ENCODE measurements at places on chromosomes 16 and 17.

- no peak for ATAC-seq
Measured at GRCh38 chr16:85381738-85382592, 231.2 kb upstream of the GSE1 start.

GRCh38 chr17:27338536-27338985, 44.6 kb downstream of the WSB1 start:
- ATAC-seq, result no peak

- ATAC-seq, result no peak
Measured at GRCh38 chr17:19780846-19781245, 32.7 kb upstream of the ALDH3A1 start.

DNA sequence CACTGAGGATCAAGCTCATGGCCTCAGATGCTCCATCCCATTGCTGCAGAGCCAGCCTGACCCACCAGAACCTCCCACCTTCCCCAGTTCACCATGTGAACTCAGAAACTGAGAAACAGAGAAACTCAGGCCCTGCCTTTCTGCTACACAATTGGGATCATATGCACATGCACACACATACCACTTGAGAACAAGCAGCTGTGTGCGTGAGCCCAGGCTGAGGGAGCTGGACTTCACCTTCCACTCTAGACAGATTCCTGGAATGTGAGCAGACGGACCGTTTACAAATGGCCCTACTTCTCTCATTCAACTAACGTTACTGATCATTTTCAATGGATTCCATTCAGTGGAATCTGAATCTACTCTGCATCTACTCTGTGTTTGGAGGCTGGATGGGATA, 1.7 kb upstream of the SPEM2 start:
- peak; percentile 6 for ATAC-seq

DNA sequence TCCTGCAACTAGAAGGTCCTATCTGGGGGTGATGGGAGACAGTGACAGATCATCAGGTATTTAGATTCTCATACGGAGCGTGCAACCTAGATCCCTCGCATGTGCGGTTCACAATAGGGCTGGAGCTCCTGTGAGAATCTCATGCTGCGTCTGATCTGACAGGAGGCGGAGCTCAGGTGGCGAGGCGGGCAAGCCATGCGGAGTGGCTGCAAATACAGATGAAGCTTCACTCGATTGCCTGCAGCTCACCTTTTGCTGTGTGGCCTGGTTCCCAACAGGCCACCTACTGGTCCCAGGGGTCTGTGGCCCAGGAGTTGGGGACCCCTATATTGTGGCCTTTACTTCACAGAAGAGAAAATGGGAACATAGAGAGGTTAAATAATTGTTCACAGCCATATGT, 200.4 kb downstream of the IRF8 start:
- no peak for ATAC-seq

GRCh38 chr17:46163929-46164594, 29.2 kb downstream of the KANSL1 start:
- ATAC-seq, result no peak

DNA sequence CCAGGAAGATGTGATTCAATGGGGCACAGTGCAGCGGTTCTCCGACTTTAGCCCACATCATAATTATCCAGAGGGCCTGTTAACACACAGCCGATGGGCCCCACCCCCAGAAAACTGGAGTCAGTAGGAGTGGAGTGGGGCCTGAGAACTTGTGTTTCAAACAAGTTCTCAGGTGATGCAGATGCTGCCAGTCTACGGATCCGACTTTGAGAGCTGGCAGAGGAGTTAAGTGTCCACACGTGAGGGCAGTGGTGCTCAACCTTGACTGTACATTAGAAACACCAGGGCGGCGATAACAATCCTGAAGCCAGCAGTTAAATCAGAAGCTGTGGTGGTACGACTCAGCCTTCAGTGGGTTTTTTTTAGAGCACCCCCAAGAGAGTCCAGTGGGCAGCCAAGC, 75.0 kb downstream of the GPRC5B start:
- no peak for ATAC-seq

DNA sequence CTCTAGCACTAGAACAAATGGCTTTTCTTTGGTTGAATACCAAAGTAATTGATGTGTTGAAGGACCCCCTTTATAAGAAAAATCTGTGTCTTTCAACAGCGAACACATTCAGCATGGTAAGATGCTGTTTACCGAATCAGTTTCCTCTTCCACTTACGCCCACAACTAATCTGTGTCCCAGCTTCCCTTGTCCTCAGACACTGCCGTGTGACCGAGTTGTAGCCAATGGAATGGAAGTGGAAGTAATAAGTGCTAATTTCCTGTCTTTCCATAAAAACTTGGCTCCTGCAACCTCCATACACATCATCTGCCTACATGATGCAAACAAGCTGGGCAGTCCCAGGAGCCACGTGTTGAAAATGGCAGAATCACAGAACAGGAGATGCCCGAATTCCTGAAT, 10.4 kb downstream of the CDIPT start:
- ATAC-seq, result peak; percentile 84

- no peak for ATAC-seq
Measured at GRCh38 chr16:2966808-2967191, 2.3 kb upstream of the PAQR4 start.

GRCh38 chr16:56310690-56311089, 114.7 kb downstream of the AMFR start:
- ATAC-seq, result no peak

- no peak for ATAC-seq
Measured at GRCh38 chr16:55542459-55543082, 23.9 kb upstream of the CAPNS2 start.

DNA sequence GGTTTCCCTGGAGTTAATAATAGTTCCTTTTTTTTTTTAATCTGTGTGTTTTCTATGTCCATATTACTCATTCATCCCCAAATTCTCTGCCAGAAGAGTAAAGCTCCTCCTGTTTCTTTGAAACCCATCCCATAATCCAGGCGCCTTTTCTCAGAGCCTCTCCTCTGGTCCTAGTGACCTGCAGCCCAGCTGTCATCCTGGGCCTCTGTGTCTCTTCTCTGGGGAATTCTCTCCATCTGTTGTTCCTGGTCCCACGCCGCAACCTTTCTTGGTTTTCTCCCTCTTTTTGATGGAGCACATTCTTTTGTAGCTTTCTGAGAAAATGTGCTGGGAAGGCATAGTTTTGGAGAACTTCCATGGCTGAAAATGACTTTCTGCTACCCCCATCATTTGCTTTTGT, 10.2 kb downstream of the KATNB1 start:
- ATAC-seq, result no peak

GRCh38 chr16:30659507-30660423, 1.5 kb downstream of the FBRS start:
- no peak for ATAC-seq

GRCh38 chr17:70848785-70849184, 679.5 kb downstream of the KCNJ2 start:
- ATAC-seq, result no peak

DNA sequence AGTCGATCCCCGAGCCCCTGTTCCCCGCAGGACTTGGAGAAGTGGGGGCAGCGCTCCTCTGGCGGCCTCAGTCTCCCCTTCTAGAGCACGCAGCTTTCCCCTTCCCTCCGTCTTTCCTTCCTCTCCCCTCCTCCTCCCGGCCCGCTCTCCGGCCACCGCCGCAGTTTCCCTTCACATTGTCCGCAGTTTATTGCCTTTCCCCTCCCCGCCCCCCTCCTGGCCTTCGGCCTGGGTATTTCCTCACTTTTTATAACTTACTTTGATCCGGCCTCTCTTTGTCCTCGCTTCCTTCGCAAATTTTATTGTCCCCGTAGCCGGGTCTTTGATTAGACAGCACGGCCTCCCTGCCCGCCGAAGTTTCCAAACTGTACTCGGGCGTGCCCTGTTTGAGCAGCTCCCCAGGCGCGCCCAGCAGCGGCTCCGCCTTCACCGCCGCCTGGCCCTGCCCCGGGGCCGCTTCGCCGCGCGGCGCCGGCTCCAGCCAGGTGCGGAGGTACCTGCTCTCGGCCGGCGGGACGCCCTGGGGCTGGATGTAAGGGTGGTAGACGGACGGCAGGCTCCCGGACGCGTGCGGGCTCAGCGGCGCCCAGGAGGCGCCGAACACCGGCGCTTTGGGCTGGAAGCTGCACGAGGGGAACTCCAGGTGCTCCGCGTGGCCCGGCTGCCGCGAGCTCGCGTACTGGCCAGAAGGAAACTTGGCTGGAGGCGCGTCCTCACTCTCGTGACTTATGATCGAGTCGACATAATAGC, 488 bp downstream of the HOXB9 start:
- ATAC-seq, result peak; percentile 51

DNA sequence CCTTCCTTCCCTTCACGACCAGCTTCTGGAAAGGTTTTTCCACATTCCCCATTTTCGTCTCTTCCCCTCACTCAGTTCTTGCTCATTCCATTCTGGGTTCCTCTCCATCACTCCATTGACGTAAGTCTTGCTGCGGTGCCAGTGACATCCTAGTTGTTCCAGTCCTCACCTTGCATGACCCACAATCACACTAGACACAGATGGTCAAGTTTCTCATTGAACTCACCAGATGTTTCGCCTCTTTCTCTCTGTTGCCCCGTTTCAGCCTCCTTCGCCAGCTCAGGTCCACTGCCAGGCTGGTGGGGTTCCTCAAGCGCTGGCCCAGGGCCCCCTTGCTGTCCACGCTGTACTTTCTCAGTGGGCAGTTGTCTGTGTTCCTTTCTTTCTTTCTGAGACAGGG, 43.4 kb downstream of the CCDC42 start:
- no peak for ATAC-seq

DNA sequence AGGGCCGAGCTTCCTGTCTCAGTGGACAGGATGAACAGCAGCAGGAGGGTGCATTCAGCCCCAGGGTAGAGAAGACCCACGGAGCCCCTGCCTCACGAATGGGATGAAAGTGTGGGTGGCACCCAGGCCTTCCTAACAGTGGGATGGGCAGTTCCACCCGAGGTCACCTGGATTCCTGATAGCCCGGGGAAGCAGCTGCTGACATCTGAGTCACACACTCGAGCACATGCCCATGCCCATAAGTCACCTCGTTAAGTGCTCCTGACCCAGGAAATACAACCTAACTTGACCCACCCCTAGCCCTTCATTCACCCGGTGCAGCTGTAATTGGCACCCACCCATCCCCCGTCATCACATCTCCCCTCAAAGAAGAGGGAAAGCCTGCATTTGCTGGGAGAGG, 85.3 kb upstream of the FOXF1 start:
- no peak for ATAC-seq

DNA sequence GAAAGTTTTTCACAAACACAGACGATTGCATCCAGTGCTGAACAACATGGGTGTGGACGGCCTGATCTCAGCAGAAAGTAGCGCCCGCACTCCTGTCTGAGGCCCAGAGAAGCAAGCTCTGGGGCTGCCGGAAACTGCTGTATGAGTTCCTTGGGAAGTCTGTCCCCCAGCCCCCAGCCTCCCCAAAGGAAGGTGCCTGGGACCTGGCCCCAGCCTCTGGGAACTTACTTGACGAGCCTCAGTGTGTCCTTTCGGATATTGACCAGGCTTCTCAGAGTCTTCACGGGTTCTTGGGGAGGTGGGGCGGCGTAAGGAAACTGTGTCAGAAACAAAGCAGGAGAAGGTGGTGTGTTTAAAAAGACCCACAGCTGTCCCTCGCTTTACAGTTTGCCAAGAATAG, 32.4 kb upstream of the FOXJ1 start:
- no peak for ATAC-seq

GRCh38 chr16:38941-39892, 14.2 kb downstream of the POLR3K start:
- ATAC-seq, result peak; percentile 25

- no peak for ATAC-seq
Measured at GRCh38 chr16:88415713-88416323, 33.1 kb downstream of the ZNF469 start.

- ATAC-seq, result no peak
Measured at GRCh38 chr16:66612422-66612821, 7.9 kb downstream of the CMTM3 start.

GRCh38 chr17:14474591-14474990, 173.7 kb downstream of the HS3ST3B1 start:
- no peak for ATAC-seq

DNA sequence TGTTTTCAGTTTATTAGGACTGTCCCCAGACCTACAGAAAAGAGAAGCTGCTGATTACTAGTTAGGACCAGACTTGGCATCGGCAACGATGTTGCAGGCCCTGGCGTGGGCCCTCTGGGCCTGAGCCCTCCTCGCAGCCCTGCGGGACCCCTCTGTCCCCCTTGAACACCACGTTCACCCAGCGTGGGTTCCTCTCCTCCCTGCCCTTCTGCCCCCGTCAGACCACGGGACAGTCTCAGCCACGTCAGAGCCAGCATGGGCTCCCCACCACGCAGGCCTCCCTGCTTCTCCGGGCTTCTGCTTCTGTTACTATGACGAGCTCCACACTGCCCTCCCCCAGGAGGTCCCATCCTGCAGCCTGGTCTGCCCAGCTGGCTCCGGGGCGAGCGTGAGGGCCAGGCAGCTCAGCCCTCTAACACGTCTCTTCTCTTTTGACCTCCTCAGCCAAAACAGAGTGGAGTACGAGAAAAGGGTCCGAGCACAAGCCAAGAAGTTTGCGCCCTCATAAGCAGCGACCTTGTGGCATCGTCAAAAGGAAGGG, 9.1 kb upstream of the BAIAP3 start:
- ATAC-seq, result no peak

- ATAC-seq, result no peak
Measured at GRCh38 chr17:50272246-50272645, 2.0 kb upstream of the TMEM92 start.

- no peak for ATAC-seq
Measured at GRCh38 chr16:1559446-1559975, 26.0 kb downstream of the TMEM204 start.

- no peak for ATAC-seq
Measured at GRCh38 chr16:85096921-85097320, 15.4 kb downstream of the CIBAR2 start.

GRCh38 chr16:29862383-29862883, 593 bp downstream of the CDIPT start:
- ATAC-seq, result peak; percentile 7

GRCh38 chr17:6101706-6102105, 31.5 kb downstream of the WSCD1 start:
- no peak for ATAC-seq

DNA sequence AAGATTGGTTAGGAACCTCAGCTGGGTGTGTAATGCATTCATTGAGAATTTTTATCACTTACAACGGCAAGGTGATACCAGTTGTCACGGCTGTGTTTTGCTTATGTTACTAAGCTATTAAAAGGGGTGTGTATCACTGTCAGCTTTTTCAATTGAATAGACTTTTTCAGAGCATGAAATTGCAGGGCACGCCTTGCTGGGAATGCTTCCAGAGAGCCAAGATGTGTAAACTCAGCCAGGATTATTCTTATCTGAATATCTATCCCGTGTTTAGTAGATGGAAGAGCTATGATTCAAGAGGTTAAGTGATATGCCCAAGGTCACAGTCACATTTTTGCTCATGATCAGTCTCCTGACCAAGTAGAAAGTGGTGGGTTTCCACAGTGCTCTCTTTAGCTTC, 6.6 kb upstream of the TEKT3 start:
- ATAC-seq, result peak; percentile 96

GRCh38 chr16:52518884-52519283, 28.1 kb downstream of the TOX3 start:
- ATAC-seq, result no peak

- no peak for ATAC-seq
Measured at GRCh38 chr16:11163761-11164261, 92.2 kb downstream of the SOCS1 start.
